Stimulated activated CD8-positive, alpha-beta memory T cell treated with anti-CD3 and anti-CD28 coated beads, Interleukin-7, amount 100 ng/mL, for 24 hours (primary cell): ENCODE measurements at places on chromosomes 4 and X.

- DNase-seq: no peak
These were observed 17.0 kb upstream of the TMEM154 start for GRCh38 chr4:152696764-152697261.

DNA sequence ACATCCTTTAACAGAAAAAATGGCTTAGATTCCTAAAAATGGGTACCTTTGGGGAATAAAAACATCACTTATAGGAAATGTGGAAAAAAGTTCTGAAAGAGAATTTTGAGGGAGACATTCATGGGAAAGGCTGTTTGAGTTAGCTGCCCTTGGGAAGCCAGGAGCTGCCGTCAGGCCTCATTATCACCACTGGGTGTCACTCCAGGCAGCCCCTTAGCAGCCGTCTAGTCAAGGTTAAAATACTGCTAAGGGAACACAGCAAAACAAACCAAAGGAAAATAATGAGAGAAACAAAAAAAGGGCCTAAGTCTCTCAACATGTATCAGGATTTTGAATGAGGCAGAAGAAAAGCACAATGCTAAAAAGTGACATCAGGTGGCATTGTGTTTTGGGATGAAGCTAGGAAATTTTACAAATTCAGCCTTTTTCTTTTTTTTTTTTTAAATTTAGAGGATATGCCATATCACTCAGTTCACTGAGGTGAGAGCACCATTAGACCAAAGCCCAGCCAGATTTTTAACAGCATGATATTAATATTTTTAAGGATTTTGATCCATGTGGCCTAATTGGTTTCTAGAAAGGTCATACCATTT, 235.3 kb downstream of the GPAT3 start:
- no peak for DNase-seq

DNA sequence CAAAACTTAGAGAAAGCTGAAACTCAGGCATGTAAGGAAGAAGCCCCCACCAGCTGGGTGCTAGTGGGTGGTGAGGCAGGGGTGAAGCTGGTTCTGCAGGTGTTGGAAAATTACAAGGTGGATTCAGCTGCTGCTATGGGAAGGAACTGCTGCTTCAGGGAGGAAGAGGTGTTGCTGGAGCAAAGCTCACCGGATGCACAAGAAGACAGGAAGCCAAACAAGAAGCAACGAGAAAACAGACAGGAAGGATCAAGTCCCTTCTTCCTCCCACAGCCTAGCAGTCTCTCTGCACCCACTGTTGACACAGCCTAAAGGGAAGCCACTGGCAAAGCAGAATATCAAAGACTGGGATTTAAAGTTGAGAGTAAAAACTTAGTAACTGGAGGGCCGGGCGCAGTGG, 100.2 kb upstream of the JADE1 start:
- DNase-seq: no peak

DNA sequence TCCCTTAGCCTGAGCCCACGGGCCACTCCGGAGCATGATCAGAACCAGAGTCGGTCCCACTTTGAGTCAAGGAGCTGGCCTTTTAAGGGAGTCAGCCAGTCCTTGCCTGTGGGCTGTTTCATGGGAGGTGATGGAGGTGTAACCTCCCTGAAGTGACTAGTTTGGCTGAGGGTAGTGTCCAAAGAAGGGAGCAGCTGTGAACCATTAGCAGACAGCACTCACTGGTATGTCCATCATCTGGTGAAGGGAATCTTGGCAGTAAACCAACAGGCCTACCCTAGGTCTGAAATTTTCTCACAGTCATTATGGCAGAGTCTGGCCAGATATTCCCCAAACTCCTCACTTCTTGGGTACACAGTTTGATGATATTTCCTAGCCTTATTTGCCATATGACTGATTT, 12.3 kb upstream of the REPS2 start:
- no peak for DNase-seq

- DNase-seq: no peak
These were observed 17.7 kb downstream of the PPP2R3B start for GRCh38 chrX:368811-369562.

- DNase-seq: no peak
These were observed 13.5 kb downstream of the SNCA start for GRCh38 chr4:89823416-89823815.

DNA sequence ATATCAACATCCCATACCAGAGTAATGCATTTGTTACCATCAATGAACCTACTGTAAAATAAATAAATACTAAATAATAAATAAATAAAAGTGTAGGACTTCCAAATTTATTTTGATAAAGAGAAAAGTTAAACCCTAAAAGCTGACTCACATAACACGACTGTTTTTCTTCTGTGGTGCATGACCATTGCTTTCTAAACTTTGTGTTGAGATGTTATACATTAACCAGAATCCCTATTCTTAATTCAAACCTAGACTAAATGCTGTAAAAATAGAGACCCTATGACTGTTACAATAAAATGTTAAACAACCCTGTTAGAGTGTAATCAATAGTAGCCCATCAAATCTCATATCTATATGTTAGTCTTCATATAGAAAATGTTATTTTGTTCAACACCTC, 20.9 kb upstream of the PRMT9 start:
- no peak for DNase-seq

GRCh38 chr4:182916483-182917181, 554 bp downstream of the DCTD start:
- DNase-seq: peak; percentile 17

GRCh38 chr4:155984106-155984797, 30.6 kb upstream of the CTSO start:
- no peak for DNase-seq

GRCh38 chr4:30821859-30822612, 101.9 kb downstream of the PCDH7 start:
- no peak for DNase-seq

- DNase-seq: no peak
These were observed 51.4 kb downstream of the ABLIM2 start for GRCh38 chr4:8107146-8107657.

DNA sequence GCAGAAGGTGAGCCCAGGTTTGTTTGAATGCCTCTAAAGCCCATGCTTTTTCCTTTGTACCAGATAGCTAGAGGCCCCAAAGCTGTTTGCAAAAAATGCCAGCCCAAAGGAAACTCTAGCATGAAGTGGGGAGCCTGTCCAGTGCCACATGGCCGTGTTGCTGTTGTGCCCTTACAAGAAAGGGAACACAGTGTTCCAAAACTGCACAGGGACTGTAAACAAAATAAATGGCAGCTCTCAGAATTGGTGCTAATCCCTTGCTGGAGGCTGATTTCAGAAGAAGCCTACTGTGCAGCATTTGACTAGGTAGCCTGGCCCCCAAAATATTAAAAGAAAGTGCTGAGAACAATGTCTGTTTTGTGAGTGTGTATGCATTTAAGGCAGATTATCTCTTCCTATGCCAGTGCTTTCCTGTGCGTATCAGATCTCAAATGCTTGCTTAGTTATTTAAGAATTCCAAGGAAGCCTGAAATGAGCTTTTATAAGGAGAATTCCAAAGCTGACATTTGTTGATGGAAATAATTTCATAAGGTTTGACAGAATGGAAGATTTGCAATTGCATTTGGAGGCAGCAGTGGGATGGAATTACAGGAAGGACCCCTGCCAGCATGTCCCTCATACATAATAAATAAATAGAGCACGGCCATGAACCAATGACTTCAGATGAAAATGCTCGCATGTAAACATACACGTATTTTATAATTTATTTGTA, 115.7 kb downstream of the IRF2 start:
- no peak for DNase-seq

- no peak for DNase-seq
These were observed 17.9 kb downstream of the EXOC1 start for GRCh38 chr4:55871299-55871800.

DNA sequence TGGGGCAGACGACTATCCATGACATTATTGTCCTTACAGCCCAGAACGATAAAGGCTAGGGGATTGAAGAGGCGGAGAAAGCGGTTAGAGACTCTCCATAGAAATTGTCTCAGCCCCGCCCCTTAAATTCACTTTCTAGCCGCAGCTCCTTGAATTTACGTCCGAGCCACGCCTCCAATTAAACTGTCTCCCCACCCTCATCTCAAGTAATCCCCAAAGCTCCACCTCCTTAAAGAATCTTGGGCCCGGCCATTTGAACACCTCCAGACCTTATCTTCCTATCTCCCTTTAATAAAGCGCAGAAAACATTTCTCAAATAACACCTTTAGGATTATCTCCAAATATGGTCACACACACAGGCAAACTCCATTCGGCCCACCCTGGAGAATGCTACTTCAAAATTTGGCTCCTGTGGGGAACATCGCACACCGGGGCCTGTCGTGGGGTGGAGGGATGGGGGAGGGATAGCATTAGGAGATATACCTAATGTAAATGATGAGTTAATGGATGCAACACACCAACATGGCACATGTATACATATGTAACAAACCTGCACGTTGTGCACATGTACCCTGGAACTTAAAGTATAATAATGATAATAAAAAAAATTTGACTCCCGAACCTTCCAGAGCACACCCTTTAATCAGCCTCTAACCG, 7.2 kb upstream of the MAGIX start:
- no peak for DNase-seq

- DNase-seq: no peak
These were observed 100.8 kb downstream of the REPS2 start for GRCh38 chrX:17047224-17047623.

- no peak for DNase-seq
These were observed 82.1 kb downstream of the BCOR start for GRCh38 chrX:40015693-40016092.

DNA sequence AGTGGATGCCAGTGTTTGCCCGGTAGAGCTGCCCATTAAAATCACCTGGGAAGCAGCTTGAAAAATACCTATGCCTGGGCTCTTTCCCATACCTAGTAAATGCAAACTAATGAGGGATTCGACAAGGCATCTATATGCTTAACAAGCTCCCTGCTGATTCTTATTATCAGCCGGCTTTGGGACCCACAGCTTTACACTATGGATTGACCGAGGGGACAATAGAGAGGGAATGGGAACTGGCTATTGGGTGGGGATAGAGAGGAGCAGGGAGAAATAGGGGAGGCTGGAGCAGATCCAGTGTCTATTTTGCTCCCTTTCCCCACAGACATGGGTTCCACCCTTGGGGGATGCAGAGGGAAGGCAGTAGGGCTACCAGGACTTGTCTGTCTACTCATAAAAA, 103.1 kb upstream of the TEX13D start:
- DNase-seq: no peak

GRCh38 chr4:107902715-107903114, 28.6 kb upstream of the CYP2U1 start:
- no peak for DNase-seq

- no peak for DNase-seq
These were observed 462.3 kb downstream of the DMD start for GRCh38 chrX:32749070-32749469.

- DNase-seq: no peak
These were observed 407.9 kb upstream of the AADAT start for GRCh38 chr4:170497689-170498088.

- no peak for DNase-seq
These were observed 50.8 kb downstream of the SMIM14 start for GRCh38 chr4:39587881-39588280.

DNA sequence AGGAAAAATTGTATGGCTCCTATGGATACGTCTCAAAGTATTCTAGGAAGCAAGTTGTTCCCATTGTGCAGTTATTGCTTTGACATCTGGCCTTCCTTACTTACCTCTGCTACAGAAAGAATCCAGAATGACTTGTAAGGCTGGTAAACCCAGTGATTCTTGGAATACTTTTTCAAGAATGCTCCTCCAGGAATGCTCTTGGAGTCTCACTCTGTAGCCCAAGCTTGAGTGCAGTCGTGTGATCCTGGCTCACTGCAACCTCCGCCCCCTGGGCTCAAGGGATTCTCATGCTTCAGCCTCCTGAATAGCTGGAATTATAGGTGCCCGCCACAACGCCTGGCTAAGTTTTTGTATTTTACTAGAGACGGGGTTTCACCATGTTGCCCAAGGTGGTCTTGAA, 38.1 kb downstream of the GAB1 start:
- no peak for DNase-seq

- DNase-seq: no peak
These were observed 34.4 kb upstream of the CCDC160 start for GRCh38 chrX:134202561-134202960.

- no peak for DNase-seq
These were observed 198.6 kb downstream of the CEP135 start for GRCh38 chr4:56147371-56147770.

- DNase-seq: no peak
These were observed 10.2 kb downstream of the ABCD1 start for GRCh38 chrX:153734871-153735270.

DNA sequence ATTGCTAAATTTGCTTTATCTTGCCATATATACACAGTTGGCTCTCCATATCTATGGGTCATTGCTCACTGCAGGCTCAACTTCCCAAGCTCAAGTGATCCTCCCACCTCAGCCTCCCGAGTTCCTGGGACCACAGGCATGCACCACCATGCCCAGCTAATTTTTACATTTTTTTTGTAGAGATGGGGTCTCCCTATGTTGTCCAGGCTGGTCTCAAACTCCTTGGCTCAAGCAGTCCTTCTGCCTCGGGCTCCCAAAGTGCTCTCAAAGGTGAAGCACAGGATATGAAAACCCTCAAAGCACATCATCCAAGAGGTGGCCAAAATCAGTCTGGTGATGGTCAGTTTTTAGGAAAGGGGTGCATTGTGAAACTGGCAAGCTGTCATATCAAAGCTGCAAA, 11.8 kb downstream of the CDS1 start:
- DNase-seq: no peak

DNA sequence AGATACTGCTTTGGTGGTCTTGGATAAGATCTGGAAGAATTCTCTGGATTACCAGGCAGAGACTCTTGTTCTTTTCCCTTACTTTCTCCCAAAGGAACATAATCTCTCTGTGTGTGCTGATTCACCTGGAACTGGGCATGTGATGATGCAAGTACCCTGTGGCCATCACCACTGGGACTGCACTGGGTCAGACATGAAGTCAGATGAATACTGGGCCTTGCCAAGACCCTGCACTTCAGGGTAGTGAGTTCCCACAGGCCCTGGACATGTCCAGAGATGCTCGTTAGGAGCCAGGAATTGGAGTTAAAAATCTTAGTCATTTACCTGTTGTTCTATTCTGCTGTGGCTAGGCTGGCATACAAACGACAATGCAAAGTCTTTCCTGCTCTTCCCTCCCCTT, 290.1 kb upstream of the BMP3 start:
- no peak for DNase-seq

- DNase-seq: no peak
These were observed 308.9 kb downstream of the GLUD2 start for GRCh38 chrX:121356139-121356849.

GRCh38 chr4:54067166-54067565, 2.8 kb upstream of the CHIC2 start:
- no peak for DNase-seq

GRCh38 chrX:13007519-13008188, 32.7 kb downstream of the TMSB4X start:
- no peak for DNase-seq
